ENCODE measurements at places on chromosomes 3 and 15. TPM values are rescaled to one million over a fixed set of nuclear protein-coding genes. Genes with fewer than 3 reads are reported as not detected.

DNA sequence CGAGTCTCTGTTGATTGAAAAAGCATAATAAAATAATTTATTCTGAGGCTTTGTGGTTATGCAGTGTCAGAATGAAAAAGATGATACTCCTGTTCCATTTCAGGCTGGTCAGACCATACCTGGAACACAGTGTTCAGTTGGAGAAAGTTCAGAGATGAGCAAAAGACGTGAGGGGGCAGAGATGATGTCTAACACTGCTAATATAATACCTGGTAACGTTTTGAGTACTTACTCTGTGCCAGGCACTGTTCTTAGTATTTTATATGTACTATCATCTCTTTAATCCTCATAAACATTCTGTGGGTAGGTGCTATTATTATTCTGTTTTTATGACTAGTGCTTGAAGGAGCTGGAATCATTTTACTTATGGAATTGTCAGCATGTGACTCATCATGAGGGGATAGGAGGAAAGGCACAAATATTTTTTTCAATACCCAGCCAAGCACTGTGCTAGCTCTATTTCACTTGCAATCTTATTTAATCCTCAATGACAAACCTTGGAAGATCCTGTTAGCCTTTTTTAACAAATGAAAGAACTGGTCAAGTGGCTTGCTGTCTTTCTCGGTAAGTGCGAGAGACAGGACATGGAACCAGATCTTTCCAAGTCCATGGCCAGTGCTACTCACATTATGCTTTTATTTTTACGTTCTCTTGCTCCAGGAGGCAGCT lies 31.8 kb downstream of the IQGAP1 start:
- no peaks in the 10 kb centered on the region for H3K36me3 ChIP-seq
- H3K27me3 ChIP-seq: no peaks in the 10 kb centered on the region
- peak overlapping the region; percentile 81 for H3K27ac ChIP-seq
- DNase-seq: no peak

DNA sequence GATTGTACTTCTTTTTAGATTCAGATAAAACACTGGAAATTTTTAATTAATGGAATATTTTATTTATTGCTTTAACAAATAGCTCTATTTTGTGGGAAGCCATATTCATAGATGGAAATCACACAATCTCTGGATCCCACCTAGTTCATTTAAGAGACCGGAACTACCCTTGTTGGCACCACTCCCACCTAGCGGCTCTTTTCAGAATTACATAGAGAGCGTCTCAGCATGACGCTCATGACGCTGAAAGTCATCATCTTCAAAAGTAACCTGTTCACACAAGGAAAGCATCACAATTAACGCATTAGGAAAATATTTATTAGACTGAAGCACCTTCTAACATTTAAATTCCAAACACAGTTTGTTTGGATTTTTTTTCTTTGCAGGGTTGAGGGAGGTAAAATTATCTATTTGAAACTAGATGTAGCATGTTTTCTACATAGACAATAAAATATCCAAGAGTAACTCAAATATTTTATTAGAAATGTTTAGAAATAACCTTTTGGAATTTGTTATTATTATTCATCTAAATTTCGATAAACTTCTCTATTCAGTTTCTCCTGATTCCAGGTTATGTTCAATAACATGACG lies 214.9 kb upstream of the ARRDC4 start:
- no peaks in the 10 kb centered on the region for H3K36me3 ChIP-seq
- no peak overlapping the region for H3K27ac ChIP-seq
- DNase-seq: no peak

DNA sequence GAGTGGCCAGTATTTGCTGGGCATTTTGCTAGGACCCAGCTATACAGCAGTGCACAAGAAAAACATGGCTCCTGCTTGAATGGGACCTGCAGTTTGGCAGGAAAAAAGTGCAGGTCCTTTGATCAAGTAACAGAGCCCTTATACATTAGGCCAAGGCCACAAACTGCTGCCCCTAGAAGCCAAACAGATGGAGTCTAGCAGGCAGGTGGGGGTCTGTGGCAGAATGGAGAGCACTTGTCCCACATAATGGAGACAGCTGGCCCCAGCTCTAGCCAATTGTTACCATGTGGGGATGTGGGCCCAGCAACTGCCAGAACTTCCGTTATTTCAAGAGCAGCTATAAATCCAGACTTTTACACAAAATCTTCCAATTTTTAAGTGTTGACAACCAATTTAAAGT lies 79.3 kb downstream of the SHQ1 start:
- DNase-seq: no peak
- peaks cover 6% of the 10 kb centered on the region for H3K4me1 ChIP-seq
- H3K27me3 ChIP-seq: no peaks in the 10 kb centered on the region
- no peak overlapping the region for H3K4me3 ChIP-seq
- H3K27ac ChIP-seq: no peak overlapping the region
- H3K36me3 ChIP-seq: peaks cover 5% of the 10 kb centered on the region

Gene CD276
- total RNA-seq: 196 TPM

GRCh38 chr3:186653080-186653707 lies 12.6 kb upstream of the HRG start:
- H3K4me1 ChIP-seq: no peaks in the 10 kb centered on the region
- H3K4me3 ChIP-seq: no peak overlapping the region
- peaks cover 29% of the 10 kb centered on the region for H3K27me3 ChIP-seq
- H3K27ac ChIP-seq: no peak overlapping the region
- H3K36me3 ChIP-seq: no peaks in the 10 kb centered on the region

- peaks cover 44% of the 10 kb centered on the region for H3K4me1 ChIP-seq
- H3K4me3 ChIP-seq: no peak overlapping the region
- peaks cover 43% of the 10 kb centered on the region for H3K36me3 ChIP-seq
- peak overlapping the region; percentile 70 for H3K27ac ChIP-seq
- no peaks in the 10 kb centered on the region for H3K27me3 ChIP-seq
- DNase-seq: no peak
These were observed 65.9 kb downstream of the PGPEP1L start for GRCh38 chr15:98941595-98942255.

DNA sequence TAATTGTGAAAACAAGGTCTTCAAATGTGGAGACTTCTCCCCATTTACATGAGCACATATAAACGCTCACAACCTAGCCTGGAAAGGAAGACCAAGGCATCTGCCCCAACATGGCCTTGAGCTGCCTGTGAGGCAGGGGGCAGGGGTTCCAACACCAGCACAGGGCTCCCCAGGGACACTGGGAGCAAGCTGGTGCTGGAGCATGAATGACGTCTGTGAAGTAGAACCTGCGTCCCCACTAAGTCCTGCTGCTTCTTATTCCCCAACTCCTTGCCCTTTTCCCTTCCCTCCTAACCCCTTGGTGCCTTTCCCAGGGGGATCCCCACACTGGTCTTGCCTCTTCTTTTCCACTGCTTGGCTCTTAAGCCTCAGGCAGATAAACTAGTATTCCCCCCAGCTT lies 93.1 kb downstream of the RBPMS2 start:
- H3K4me1 ChIP-seq: peaks cover 3% of the 10 kb centered on the region

DNA sequence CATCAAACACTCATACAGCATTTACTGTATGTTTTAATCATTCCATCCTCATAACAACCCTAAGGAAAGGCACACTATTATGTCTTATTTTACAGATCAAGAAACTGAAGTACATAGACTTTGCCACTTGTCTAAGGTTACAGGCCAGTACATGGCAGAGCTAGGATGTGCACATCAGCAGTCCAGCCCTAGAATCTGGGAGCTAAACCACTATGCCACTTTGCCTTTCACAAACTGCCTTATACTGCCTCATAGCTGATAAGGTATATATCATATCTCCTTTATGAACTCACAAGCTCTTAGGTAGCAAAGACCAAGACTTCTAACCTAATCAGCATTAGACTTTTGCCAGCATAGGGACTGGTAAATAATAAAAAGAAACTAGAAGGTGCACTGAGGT lies 49.1 kb downstream of the MYO9A start:
- no peak overlapping the region for H3K27ac ChIP-seq
- H3K4me3 ChIP-seq: no peak overlapping the region
- H3K27me3 ChIP-seq: no peaks in the 10 kb centered on the region
- H3K4me1 ChIP-seq: peaks cover 14% of the 10 kb centered on the region
- no peaks in the 10 kb centered on the region for H3K36me3 ChIP-seq
- no peak for DNase-seq

- H3K27ac ChIP-seq: no peak overlapping the region
- DNase-seq: no peak
- no peaks in the 10 kb centered on the region for H3K27me3 ChIP-seq
- no peaks in the 10 kb centered on the region for H3K36me3 ChIP-seq
These were observed 43.0 kb downstream of the ARRDC4 start for GRCh38 chr15:98003518-98003917.

Gene ARPP21
- 4.9 TPM for total RNA-seq

Gene PRICKLE2
- total RNA-seq: 48.2 TPM

Gene VGLL3
- total RNA-seq: 170 TPM

- DNase-seq: no peak
- no peak overlapping the region for H3K27ac ChIP-seq
- H3K36me3 ChIP-seq: peaks cover 4% of the 10 kb centered on the region
- peaks cover 3% of the 10 kb centered on the region for H3K4me1 ChIP-seq
These were observed 84.8 kb upstream of the LIMD1 start for GRCh38 chr3:45509768-45510129.

DNA sequence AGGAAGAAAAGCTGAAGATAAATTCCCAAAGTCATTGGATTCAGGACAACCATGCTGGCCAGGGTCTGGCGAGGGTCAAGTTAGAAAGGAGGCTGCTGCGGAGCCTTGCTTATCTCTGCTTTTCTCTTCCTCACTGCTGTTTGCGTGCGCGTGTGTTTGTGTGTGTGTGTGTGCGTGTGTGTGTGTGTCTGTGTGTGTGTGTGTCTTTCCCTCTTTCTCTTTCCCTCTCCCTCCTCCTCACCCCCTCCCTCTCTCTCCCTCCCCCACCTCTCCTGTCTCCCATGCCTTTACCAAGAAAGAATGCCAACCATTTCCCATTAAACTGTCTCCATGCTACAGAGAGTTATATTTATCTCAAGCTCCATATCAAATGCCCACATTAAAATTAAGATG lies at the start of gene COLQ:
TSS of gene COLQ (minus strand) at position 134 of the 393 bp plus-strand sequence. CDS start at position 53, 81 bp downstream.
- peak within 1 kb of the TSS; percentile 64 for H3K4me3 ChIP-seq
- DNase-seq: no peak
- peak within 1 kb of the TSS; percentile 86 for H3K27ac ChIP-seq
- peaks cover 46% of the 10 kb centered on the region for H3K4me1 ChIP-seq
- H3K36me3 ChIP-seq: no peaks in the 10 kb centered on the region

Gene CILP
- total RNA-seq: 0.22 TPM

- no peak for DNase-seq
- H3K27me3 ChIP-seq: peaks cover 18% of the 10 kb centered on the region
- H3K36me3 ChIP-seq: no peaks in the 10 kb centered on the region
These were observed 20.8 kb downstream of the COL6A6 start for GRCh38 chr3:130537673-130538304.

- no peaks in the 10 kb centered on the region for H3K27me3 ChIP-seq
- DNase-seq: no peak
- H3K4me3 ChIP-seq: no peak overlapping the region
- peaks cover 46% of the 10 kb centered on the region for H3K4me1 ChIP-seq
These were observed 43.9 kb downstream of the B3GNT5 start for GRCh38 chr3:183296944-183297343.

- no peak overlapping the region for H3K4me3 ChIP-seq
- H3K36me3 ChIP-seq: no peaks in the 10 kb centered on the region
- no peak for DNase-seq
- H3K27me3 ChIP-seq: peaks cover 2% of the 10 kb centered on the region
- H3K4me1 ChIP-seq: no peaks in the 10 kb centered on the region
These were observed 534.4 kb downstream of the EPHB1 start for GRCh38 chr3:135329479-135329878.

DNA sequence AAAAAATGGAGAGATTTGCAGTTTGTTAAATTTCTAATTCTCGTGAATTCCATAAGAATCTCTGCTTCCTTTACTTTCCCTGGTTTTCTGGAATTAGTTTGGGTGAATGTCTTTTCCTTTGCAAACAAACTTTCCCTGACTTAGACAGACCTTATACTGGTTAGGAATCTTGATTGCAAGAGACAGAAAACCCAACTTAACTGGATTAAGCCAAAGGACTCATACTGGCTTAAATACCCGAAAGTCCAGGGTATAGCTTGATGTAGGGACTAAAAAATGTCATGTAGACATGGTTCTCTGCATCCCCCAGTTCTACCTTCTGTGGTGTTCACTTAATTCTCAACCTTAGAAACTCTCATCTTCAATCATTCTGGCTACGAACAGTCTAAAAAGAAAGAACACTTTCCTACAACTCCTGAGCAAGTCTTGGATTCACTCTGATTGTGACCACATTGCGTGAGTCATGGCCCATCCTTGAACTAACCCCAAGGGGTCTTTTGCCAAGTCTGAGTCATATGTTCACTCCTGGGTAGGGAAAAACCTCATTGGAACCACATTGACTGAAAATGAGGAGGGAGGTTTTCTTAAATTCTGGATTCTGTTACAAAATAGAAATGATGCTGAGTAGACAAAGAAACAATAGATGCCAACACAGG lies 136.0 kb upstream of the DAZL start:
- H3K27me3 ChIP-seq: no peaks in the 10 kb centered on the region
- no peak overlapping the region for H3K4me3 ChIP-seq
- H3K4me1 ChIP-seq: peaks cover 20% of the 10 kb centered on the region
- H3K36me3 ChIP-seq: peaks cover 2% of the 10 kb centered on the region

DNA sequence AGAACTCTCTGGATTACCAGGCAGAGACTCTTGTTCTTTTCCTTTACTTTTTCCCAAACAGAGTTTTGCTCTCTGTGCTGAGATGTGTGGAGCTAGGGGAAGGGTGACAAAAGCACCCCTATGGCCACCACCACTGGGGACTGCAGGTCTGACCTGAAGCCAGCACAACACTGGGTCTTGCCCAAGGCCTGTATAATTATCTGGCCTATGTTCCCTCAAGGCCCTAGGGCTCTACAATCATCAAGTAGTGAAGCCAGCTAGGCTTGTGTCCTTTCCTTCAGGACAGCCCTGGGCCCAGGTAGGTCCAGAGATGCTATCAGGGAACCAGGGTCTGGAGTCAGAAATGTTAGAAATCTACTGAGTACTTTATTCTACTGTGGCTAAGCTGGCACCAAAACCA lies 28.4 kb downstream of the MYO1E start:
- H3K27me3 ChIP-seq: no peaks in the 10 kb centered on the region
- H3K27ac ChIP-seq: no peak overlapping the region
- DNase-seq: no peak

GRCh38 chr15:84953136-84953535 lies 28.5 kb upstream of the PDE8A start:
- peaks cover 1% of the 10 kb centered on the region for H3K27me3 ChIP-seq
- no peak overlapping the region for H3K27ac ChIP-seq
- DNase-seq: no peak
- no peak overlapping the region for H3K4me3 ChIP-seq
- no peaks in the 10 kb centered on the region for H3K36me3 ChIP-seq

Gene GOLGA6L25
- not detected for total RNA-seq
